ENCODE measurements at places on chromosomes 5 and 9. TPM values are rescaled to one million over a fixed set of nuclear protein-coding genes. Genes with fewer than 3 reads are reported as not detected.

Gene GABRP
- total RNA-seq, result not detected

Gene NDUFS4
- total RNA-seq, result 212 TPM

Gene SLC6A18
- not detected for total RNA-seq

Gene EQTN
- not detected for total RNA-seq

Gene KCNN2
- total RNA-seq, result 10.5 TPM

Gene SPRY4
- 8.3 TPM for total RNA-seq

Gene PCDHA10
- 0.15 TPM for total RNA-seq

Gene CCT5
- 95.8 TPM for total RNA-seq

Gene SLC36A2
- total RNA-seq, result 0.22 TPM

Gene RETREG1
- 202 TPM for total RNA-seq

Gene C5orf34
- total RNA-seq, result 1.0 TPM

Gene CTXN3
- not detected for total RNA-seq

Gene CEL
- total RNA-seq, result 7.2 TPM

Gene PCDHB2
- 2.2 TPM for total RNA-seq

- DNase-seq, result no peak
Measured at GRCh38 chr5:150034662-150035061, 34.1 kb downstream of the HMGXB3 start.

DNA sequence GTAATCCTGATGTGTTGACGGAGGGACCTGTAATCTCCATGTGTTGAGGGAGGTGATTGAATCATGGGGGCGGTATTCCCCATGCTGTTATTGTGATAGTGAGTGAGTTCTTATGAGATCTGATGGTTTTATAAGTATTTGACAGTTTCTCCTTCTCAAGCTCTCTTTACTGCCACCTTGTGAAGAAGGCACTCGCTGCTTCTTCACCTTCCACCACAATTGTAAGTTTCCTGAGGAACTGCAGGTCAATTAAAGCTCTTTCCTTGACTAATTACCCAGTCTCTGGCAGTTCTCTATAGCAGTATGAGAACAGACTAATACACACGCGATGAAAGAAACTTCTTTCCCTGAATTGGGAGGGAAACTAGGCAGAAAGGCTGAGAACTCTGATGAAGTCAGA is 141.1 kb upstream of the RAD23B start:
- DNase-seq, result no peak

GRCh38 chr5:168106008-168106761 is 185.3 kb upstream of the WWC1 start:
- no peak for DNase-seq

- no peak for DNase-seq
Measured at GRCh38 chr9:81083854-81084512, 605.4 kb downstream of the TLE1 start.

DNA sequence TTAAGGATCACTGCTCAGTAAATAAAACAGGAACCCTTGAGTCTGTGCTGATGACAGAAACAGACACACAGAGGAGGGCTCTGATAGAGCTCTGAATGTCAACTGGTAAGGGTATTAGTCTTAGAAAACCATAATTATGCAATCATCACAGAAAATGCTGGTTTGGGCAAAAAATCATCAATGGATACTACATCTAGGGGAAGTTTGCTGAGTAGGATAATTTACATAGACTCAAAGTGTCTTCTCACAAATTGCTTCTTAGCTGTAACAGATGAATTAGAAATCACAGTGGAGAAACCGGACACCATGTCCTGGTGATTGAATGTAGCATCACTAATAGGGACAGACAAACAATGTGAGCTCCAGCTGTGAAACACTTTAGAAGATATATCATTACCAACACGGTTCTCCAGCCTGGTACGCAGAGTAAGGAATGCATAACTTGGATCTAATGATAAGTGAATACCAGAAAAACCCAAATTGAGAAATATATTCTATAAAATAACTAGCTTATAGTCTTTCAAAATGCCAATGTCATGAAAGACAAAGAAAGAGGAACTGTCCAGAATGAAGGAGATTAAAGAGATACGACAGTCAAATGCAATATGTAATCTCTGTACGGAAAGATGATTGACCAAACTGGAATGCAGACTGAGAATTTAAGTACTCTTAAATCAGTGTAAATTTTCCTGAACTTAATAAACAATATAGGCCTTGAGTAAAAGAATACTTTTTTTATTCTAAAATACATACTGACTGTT is 17.3 kb downstream of the CHD1 start:
- no peak for DNase-seq

DNA sequence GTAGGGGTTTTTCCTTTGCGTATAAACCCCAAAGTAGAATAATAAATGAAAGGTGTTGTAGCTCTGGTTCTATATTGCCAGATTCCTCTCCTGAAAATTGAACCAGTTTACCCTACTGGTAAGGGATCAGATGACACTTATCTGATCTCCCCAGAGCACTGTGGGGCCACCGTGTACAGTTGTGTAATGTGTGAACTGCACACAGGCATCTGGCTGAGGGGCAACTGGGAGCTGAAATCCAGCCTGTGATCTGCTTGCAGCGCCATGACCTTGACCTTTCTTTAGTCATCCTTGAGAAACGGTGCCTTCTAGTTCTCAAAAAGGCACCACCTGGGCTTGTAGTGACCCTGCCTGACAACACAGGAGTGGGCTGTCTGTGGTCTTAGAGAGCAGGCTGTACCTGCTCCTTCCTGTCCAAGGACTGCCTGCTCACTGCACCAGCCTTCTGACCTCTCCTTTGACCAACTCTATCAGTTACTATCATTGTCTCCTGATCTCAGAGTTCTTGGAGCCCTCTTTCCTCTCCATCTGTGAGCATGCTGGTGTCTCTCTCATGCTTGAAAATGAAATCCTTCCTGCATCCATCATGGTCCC is 40.2 kb downstream of the PDE6A start:
- DNase-seq, result no peak

- DNase-seq, result no peak
Measured at GRCh38 chr5:122523776-122524175, 211.7 kb downstream of the SNCAIP start.

DNA sequence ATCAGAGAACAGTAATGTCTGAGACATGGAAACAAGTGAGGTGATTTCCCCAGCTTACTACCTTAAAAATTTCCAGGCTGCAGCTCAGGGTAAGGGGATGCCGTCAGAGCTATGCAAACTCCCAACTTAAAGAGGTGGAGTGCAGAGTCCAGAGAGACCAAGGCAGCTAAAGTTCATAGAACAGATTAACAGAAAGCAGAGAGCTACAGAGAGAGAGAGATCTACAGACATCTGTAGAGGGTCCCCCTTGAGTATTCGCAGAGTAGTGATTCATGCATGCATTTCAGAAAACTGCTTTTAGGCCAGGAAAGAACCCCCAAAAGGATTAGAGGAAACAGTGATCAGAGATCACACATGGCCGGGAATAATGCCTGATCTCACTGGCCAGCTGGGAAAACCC is 306.2 kb upstream of the PUM3 start:
- no peak for DNase-seq

DNA sequence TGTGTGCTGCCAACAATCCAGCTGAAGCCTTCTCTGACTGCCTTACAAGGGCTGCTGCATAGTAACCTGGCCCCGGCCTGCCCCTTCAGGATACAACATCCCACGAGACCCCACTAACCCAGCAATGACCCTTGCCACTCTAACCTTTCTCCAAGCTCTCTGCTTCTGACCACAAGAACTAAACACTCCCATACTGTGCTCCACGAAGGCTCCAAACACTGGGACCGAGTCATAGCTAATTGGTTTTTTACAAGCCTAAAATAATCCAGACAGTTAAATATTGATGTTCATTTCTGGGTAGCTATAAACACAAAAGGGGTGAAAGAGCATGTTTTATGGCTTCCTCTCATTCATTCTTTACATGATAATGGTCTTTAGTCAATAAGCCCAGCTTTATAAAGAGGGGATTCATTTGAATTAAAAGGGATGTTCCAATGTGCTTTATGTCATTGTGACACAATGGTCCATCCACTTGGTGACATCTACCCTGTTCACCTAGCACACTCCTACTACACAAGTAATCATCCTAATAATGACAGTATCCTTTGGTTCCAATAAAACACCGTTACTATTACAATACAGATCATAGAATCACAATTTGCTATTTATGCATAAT is 16.2 kb upstream of the TLE4 start:
- no peak for DNase-seq

- DNase-seq, result no peak
Measured at GRCh38 chr5:89377767-89378455, 494.9 kb upstream of the MEF2C start.

- no peak for DNase-seq
Measured at GRCh38 chr5:151798674-151799073, 26.9 kb downstream of the G3BP1 start.

DNA sequence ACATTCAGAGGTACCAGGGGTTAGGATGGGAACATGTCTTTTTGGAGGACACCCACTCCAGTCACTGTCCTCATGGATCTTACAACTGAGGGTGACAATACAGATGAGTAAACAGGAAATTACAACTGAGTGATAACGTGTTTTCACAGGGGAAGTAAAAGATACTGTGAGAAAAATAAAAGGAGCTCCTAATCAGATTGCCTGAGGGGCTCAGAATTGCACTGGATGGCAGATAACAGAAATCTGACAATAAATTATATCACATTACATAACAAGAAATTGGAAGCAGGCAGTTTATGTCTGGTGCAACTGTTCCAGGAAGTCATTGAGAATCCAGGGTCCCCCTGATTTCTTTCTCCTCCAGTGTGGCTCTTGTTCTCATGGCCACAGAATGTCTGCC is 40.1 kb upstream of the PCSK1 start:
- DNase-seq, result no peak

GRCh38 chr9:113153599-113153998 is 2.8 kb downstream of the SLC31A2 start:
- DNase-seq, result no peak

GRCh38 chr9:87706066-87706739 is 19.7 kb upstream of the CTSL start:
- no peak for DNase-seq

GRCh38 chr9:120350596-120350995 is 229.4 kb downstream of the CDK5RAP2 start:
- no peak for DNase-seq

- no peak for DNase-seq
Measured at GRCh38 chr9:100715100-100715380, 137.2 kb downstream of the CAVIN4 start.

- no peak for DNase-seq
Measured at GRCh38 chr9:73038089-73038509, 85.2 kb upstream of the ALDH1A1 start.

DNA sequence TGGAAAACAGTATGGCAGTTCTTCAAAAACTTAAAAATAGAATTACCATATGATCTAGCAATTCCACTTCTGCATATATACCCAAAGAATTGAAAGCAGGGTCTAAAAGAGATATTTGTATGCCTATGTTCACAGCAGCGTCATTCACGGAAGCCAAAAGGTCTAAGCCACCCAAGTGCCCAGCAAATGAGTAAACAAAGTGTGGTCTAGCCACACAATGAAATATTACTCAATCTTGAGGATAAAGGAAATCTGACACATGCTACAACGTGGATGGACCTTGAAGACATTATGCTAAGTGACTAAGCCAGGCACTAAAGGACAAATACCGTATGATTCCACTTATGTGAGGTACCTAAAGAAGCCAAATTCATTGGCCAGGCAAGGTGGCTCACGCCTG is 11.1 kb upstream of the MED27 start:
- no peak for DNase-seq

- no peak for DNase-seq
Measured at GRCh38 chr5:10539687-10539998, 24.2 kb upstream of the ANKRD33B start.

GRCh38 chr5:174335682-174336364 is 290.3 kb downstream of the NSG2 start:
- DNase-seq, result no peak

GRCh38 chr5:8057769-8058168 is 188.8 kb downstream of the MTRR start:
- DNase-seq, result no peak

DNA sequence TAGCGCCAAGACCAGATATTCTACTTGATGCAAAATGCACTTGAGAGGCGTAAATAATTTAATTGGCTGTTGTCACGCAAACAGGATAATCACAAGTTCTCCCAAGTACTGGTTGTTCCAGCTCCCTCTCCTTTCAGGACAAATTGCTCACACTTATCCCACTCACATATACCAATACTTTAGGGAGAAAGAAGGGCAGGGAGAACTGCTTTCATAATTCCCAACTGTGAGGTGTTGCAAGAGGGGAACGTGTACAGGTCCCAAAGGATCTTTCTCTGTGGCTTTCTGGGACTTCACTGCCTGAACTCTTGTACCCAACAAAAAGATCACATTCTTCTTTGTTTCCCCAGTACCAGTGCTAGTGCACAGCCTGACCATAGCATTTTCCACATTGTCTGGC is 21.5 kb upstream of the TGFBI start:
- DNase-seq, result no peak

DNA sequence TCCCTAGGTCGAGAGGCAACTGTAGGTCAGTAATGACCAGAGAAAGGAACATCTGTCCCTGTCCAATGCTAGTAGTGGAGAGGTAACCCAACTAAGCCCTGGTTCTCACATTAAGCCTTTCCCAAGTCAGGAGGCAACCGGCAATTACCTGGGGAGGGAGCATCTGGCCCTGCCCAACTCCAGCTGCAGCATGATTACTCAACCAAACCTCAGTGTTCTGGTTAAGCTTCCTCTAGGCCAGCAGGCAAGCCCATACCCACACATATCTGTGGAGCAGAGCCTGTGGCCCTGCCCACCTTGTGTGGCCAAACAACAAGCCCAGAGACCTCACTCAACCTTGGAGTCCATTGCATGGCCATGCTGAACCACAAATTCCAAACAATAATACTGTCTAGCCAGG is 220.8 kb upstream of the SLC24A2 start:
- DNase-seq, result no peak

DNA sequence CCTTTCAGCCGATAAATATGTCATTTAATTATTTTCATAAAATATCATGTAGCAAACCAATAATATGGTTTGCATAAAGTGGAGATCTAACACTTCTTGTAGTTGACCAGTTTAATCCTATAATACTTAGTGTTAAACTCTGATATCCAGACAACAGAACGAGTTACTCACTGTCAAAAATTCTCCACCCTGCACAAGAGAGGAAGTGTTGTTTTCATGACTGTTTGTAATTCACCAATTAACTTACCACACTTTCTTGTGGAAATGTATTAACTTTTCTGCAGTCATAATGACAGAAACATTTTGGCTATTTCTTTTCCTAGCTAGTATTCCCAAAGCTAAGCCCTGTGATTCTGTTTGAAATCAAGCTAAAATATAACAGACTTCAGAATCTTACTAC is 555.3 kb upstream of the FTMT start:
- no peak for DNase-seq

GRCh38 chr5:75656311-75657003 is 45.2 kb downstream of the ANKDD1B start:
- peak; percentile 23 for DNase-seq

- no peak for DNase-seq
Measured at GRCh38 chr5:40233268-40233667, 446.4 kb upstream of the PTGER4 start.
